Peyer's patch (tissue), 4 donors: ENCODE measurements at places on chromosomes 12 and 14. TPM values are rescaled to one million over a fixed set of nuclear protein-coding genes. Genes with fewer than 3 reads are reported as not detected.

Gene IQSEC3
- total RNA-seq: 0.40 TPM

Gene KRT83
- not detected for total RNA-seq

Gene KRT85
- total RNA-seq: not detected

Gene FOXG1
- not detected for total RNA-seq

Gene CCDC175
- not detected for total RNA-seq

Gene BATF
- not detected for total RNA-seq

Gene PRIMA1
- 1.9 TPM for total RNA-seq

Gene MTERF2
- total RNA-seq: 15.4 TPM

Gene DHRS2
- not detected for total RNA-seq

Gene NOVA1
- total RNA-seq: 8.0 TPM

Gene DNAJC22
- 56.0 TPM for total RNA-seq

Gene KRT77
- total RNA-seq: not detected

Gene ARMH4
- 3.2 TPM for total RNA-seq

Gene DDIT3
- 9.1 TPM for total RNA-seq

Gene NEDD8
- 77.6 TPM for total RNA-seq
